DMS79 (cell line): ENCODE measurements at places on chromosomes 2 and 18.

DNA sequence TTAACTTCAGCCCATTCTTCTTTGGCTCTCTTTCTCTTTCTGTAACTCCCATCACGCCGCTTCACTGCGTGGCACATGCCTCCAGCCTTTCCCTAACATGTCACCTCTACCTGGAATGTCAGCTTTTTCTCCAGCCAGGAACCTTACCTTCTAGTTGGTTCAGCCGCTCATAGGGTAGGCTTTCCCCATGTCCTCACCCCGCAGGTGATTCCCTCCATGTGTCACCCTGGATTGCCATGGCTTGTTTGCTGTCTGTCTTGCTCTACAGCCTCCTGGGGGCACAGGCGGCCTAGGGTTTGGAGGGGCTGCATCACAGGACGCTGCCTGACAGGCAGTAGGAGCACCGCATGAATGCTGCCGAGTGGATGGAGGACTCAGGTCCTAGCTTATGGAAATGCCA lies 39.2 kb downstream of the ARHGEF4 start:
- DNase-seq: no peak

GRCh38 chr2:142642650-142643049 lies 234.8 kb upstream of the KYNU start:
- no peak for DNase-seq

GRCh38 chr2:10371441-10372196 lies 68.9 kb downstream of the HPCAL1 start:
- DNase-seq: no peak

- DNase-seq: no peak
These were observed 93.7 kb downstream of the DYNAP start for GRCh38 chr18:54684784-54685183.

- DNase-seq: no peak
These were observed 7.6 kb downstream of the TRIP12 start for GRCh38 chr2:229914171-229914570.

GRCh38 chr18:59633961-59634485 lies 63.2 kb downstream of the CCBE1 start:
- DNase-seq: no peak

DNA sequence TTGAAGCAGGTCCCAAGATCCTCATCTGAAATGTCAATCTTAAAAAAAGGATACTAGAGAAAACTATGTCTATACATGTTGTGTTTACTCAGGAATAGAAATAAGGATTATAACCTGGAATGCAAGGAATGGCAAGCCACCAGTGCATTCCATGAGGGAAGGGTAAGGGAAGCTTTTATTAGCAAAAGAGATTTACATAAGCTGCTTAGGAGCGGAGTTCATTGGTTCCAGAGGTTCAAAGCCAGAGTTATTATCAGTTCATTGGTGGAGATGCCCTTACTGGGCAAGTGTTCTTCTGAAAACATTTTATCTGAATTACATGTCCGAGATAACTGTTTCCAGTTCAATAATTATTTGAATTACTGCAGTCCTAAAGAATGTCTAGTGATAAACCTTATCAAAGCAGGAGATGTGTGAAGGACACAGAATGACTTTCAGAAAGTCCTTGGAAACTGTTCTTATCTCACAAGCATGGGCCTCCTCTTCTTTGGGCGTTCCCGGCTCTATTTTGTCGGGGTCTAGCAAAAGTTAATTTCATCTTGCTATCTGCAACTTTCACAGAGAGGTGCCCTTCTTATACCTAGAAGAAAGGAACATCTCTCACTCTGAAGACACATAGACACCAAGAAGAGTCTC lies 23.5 kb downstream of the COMMD1 start:
- no peak for DNase-seq

- DNase-seq: no peak
These were observed 818.1 kb upstream of the SOX11 start for GRCh38 chr2:4873876-4874593.

DNA sequence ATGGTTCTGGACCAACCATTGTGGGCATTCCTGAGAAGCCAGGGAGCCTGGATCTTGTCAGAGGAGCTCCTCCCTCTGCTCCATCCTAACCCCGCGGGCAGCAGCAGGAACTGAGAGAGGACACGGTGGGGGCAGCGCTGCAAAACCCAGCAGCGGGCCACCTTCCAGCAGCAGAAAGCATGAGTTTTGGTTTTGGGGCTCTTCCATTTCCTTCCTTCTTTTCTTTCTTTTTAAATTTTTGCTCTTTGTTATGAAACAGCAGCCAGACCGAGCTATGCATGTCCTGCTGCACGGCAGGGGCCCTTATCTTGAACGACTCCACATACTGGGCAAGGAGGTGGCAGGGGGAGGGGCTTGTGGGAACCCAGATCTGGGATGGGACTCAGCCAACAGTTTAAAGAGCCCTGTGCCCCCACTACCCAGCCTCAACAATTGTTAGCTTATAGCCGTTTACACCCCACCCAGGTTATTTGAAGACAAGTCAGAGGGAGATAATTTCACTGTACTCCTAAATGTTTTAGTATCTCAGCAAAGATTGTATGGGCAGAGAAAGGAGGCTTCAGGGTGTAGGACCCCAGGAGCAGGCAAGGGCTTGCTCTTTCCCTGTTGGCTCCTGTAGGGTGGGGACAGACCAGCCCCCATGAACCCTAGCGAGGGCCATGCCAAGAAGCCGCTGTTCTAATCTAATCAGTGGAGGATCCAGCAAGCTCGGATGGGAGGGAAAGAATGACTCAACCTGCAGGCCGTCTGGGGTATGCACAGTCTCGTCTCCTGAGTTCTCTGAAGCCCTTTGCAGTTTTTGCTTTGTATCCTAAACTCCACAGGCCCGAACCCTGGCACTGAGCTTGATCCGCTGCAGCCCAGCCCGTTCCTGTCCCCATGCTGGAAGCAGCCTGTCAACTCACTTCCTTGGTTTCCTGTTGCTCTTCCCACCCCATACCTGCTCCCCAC lies 75.3 kb downstream of the LRRFIP1 start:
- no peak for DNase-seq

GRCh38 chr2:38740851-38741731 lies 10.1 kb downstream of the SRSF7 start:
- no peak for DNase-seq

DNA sequence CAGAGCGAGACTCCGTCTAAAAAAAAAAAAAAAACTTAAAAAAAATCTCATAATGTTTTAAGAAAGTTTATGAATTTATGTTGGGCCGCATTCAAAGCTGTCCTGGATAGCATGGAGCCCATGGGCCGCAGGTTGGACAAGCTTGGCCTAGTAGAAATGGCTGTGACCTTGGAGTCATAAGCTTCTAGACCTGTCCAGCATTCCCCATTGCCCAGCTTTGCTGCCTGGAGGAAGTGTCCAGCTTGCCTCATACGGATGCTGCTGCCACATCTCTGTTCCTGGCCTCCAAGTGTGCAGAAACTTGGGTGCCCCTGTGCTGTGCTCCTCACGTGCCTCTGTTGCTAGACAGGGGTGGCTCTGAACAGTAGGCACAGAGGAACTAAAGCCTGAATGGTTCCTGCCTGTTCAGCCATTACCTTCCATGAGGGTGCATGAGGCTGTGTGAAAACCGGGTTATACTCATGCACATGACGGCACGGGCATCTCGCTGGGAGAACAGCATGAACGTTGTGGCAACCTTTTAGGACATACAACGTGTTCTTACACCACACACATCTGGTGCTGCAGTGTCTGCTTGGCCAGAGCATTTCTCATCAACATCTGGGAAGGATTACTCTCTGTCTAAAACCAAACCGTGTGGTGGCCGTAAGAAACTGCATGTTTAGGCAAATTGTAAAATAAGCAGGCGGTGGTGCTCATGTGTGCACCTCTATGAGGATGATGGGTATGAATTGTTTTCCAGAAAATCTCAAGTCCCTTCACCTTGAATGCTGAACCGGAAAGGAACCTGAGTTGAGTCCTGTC lies 38.2 kb downstream of the FHOD3 start:
- no peak for DNase-seq

GRCh38 chr2:37648331-37649011 lies 23.0 kb downstream of the CDC42EP3 start:
- no peak for DNase-seq

- no peak for DNase-seq
These were observed 54.2 kb downstream of the HK2 start for GRCh38 chr2:74887960-74888700.

GRCh38 chr18:24049142-24049541 lies 34.6 kb downstream of the TTC39C start:
- no peak for DNase-seq

DNA sequence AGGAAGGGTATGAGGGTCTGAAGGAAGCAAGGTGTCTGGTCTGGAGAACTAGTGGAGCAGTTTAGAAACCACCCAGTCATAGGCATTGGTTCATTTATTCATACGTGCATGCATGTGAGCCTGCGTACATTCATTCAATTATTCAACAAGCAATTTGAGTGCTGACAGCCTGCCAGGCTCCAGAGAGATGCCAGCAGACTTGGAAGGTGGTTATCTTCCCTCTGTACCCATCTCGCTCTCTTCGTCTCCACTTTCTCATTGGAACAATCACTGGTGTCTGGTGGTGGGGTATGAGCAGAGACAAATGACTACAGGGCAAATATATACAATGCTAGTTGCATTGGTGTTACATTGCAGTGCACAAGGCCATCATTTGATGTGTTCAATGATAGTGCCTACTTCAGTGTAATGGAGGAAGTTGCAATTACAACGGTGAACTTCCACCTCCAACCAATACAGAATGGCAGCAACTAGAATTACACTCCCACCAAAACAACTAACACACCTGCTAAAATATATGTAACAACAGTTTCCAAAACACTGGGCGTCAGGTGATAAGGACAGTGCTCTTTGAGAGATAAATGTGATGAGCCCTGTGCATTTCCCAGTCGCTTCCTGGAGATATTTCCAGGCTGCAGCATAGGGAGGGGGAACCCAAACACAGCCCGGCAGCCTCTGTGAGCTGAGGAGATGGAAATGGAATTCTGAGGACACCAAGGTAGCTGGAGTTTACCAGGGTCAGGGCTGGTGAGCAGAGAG lies 32.6 kb upstream of the CNGA3 start:
- no peak for DNase-seq

GRCh38 chr2:117940436-117940835 lies 73.4 kb downstream of the CCDC93 start:
- DNase-seq: no peak

DNA sequence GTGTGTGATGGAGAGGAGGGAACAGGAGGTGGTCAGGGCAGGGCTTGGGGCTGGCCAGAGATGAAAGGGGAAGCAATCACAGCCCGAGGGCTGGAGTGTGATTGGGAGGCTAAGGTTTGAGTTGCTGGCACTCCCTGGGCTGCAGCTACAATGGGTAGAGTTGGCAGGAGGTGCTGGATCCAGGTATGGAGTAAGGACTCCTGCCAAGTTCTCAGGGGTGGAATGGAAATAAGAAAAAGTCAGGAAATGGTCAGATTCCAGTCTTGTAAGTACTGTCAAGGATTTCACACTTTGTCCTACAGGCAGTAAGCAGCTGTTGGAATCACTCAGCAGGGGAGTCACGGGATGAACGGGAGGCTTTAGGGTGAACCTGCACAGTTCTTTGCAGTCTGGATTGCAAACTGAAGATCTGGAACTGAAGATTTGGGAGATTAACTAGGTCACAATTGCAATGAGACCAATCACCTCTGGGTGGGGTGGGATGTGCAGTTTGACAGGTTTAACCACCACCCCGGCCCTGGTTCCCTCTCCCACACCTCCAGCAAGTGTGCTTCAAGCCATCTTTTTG lies 10.9 kb upstream of the INPP5D start:
- no peak for DNase-seq

- no peak for DNase-seq
These were observed 217.1 kb downstream of the KLHL29 start for GRCh38 chr2:23602116-23602515.

DNA sequence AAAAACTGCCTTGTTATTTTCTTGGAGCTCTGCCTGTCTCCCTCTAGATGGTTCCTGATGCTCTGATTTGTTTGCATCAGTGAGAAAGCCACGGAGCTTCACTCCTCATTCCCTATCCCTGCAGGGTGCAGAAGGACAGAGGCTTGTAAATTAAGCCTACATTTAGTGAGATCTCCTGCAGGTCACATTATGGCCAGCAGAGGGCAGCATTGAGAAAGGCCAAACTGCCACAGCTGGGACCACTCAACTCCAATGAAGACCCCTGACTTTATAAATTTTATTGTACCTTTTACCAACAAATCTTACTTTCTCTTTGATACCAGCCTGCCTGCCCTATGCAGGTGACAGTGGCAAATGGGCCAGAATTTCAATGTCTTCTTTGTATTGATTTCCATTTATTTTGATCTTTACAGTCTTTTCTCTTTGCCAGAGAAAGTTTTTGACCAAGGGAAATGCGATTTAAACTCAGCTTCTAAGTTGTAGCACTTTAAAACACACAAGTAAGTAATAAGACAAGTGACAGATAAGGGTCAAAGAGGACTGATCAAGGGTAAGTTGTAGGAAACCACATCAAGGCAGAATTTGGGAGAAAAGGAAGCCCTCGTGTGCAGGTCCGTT lies 1029.1 kb upstream of the KLHL29 start:
- DNase-seq: no peak

- DNase-seq: no peak
These were observed 8.4 kb downstream of the TGIF1 start for GRCh38 chr18:3458378-3458777.

DNA sequence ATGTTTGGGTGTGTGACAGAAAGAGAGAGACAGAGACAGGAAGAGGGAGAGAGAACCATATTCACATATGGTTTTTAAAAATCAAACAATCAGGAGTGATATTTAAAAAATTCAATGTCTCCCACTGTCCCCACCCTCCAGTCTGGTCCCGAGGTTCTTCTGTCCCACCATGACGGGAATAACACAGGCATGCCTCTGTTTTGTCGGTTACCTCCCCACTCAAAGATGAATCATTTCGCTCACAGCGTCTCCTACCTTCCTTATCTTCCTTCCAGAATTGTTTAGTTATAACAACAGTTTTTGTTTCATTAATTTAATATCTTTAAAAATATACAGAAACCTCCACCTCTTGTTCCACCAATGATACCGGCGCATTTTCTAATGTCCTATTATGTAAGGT lies 113.0 kb downstream of the KCNF1 start:
- no peak for DNase-seq

DNA sequence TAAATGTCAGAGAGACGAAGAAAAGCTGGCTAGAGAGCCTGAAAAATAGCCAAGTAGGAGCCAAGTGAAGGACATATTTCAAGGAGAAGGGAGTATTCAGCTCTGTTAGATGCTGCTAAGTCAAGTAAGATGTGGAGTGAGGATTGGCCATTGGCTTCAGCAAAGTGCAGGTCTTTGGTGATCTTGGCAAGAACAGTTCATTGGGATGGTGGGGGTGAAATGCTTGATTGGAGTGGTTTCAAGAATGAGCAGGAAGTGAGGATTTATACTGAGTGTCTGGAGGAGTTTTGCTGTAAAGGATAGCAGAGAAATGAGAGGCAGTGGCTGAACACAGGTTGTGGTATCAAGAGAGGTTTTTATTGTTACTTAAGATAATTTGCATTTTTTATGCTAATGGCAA lies 139.7 kb downstream of the PRPF40A start:
- peak; percentile 6 for DNase-seq
